ENCODE measurements at places on chromosomes 7 and 10.

- no peak for DNase-seq
These were observed 103.0 kb upstream of the ANKRD1 start for GRCh38 chr10:91023700-91024398.

GRCh38 chr10:129962872-129963640 lies 1.0 kb downstream of the EBF3 start:
- peak; percentile 7 for DNase-seq

GRCh38 chr7:128920913-128921582 lies 10.5 kb upstream of the KCP start:
- no peak for DNase-seq

- no peak for DNase-seq
These were observed 71.5 kb upstream of the ADO start for GRCh38 chr10:62732841-62733653.

DNA sequence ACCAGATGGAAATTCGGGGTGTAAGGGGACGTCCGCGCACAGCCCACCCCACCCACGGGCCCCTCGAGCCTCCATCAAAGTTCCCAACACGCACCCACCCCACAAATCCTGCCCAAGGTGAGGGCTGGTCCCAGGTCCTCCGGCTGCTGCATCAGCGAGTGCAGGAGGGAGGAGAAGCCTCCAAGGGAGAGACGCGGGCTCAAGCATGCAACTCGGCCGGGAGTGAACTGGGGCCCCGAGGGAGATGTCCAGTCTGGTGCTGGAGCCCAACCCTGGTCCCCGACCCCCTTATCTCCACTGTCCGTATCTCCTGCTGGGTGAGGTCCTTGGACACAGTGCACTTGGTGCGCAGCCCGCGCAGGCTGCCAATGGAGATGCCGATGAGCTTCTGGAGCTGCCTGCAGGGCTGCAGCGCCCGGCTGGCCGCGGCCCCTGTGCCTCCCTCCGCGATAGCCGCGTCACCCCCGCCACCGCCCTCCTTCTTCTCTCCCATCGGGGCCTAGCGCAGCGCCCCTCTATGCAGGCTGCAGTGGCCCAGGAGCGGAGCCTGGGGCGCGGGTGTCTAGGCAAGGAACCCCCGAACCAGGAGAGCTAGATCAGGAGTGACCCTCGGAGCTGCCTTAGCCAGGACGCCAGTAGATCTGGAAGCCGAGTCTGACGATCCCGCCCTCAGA lies 489.2 kb downstream of the ZNF33B start:
- no peak for DNase-seq

DNA sequence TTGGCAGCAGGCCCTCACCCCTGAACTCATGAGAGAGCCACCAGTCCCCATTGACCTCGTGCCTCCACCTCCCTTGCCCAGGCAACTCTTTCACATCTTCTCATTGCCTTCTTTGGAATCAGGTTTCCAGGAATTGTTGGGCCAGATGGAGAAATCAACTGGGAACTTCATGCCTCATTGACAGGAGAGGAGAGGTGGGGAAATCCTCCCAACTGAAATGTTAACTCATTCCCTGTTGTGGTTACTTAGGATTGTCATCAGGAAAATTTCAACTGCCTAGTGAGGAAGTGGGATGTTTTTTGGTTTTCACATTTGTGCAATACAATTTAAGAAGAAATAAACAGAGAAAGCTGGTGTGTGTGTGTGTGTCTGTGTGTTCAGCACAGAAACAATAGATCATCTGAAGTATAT lies 106.6 kb upstream of the INHBA start:
- DNase-seq: no peak

- no peak for DNase-seq
These were observed 79.7 kb downstream of the ALOX5 start for GRCh38 chr10:45453639-45454255.

DNA sequence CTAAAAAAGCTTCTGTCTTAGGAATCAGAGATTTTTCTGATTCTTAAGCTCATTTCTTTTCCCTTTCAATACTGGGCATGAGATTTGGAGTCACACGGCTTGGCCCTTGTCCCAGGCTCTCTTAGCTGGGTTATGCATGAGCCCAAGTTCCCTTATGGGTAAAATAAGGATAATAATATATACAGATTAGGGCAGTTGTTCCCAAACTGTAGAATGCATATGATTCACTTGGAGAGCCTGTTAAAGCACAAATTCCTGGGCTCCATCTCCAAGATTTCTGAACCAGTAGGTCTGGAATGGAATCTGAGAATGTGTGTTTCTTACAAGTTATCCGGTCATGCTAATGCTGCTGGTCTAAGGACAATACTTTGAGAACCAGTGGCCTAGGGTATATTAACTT lies 154.0 kb downstream of the REEP3 start:
- DNase-seq: no peak

DNA sequence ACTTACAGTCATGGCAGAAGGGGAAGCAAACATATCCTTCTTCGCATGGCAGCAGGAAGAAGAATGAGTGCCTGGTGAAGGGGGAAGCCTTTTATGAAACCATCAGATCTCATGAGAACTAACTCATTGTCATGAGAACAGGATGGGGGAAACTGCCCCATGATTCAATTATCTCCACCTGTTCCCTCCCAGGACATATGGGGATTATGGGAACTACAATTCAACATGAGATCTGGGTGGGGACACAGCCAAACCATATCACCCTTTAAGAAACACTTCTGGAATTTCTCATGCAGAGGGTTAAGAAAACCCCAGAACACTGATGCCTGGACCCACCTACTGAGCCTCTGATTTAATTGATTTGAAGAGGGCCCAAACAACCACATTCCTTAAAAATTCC lies 63.3 kb upstream of the DNAJB12 start:
- DNase-seq: no peak

GRCh38 chr10:119197921-119198320 lies 9.4 kb upstream of the GRK5 start:
- DNase-seq: no peak

GRCh38 chr7:79872176-79872575 lies 262.5 kb upstream of the GNAI1 start:
- no peak for DNase-seq

DNA sequence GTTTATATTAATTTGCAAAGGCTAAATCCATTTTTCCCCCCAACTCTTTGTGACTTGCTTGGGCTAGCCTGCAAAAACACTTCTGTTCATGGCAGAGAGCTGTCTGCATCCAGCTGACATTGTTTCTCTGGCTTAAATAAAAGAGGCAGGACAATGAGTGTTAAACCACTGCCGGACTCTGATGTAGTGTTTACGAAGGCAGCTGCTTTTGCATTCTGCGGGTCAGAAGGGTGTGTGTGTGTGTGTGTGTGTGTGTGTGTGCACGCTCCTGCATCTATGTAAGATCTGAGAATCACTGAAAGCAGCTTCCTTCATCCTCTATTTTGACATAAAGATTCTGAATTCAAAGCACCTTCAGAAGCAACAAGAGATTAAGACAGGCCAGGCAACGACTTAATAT lies 28.3 kb downstream of the NRP1 start:
- no peak for DNase-seq

- no peak for DNase-seq
These were observed 1.5 kb downstream of the ANKRD61 start for GRCh38 chr7:6032641-6033040.

DNA sequence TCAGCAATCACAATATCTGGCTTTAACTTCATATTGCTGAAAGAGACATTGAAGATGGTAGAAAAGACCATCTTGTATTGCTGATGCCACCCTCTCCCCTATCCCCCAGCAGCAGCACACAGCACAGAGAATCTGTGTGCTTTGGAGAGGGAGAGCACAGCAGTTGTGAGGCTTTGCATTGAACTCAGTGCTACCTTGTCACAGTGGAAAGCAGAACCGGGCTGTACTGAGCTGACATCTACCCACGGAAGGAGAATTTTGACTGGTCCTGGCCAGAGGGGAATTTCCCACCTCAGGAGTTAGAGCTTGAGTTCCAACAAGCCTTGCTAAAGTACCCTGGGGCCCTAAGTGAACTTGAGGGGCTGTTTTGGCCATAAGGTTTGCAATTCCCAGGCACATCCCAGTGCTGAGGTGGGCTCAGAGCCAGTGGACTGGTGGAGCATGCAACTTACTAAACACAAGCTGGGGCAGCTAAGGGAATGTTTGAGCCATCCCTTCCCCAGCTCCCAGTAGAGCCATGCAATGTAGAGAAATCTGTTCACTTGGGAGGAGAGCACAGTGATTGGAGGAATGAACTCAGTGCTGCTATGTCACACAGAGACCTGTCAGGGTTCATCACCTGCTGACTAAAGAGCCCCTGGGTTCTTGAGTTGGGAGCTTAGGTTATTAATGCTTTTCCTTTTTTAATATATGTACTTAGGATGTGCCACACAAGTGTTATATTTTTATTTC lies 62.1 kb downstream of the OR13A1 start:
- DNase-seq: no peak

DNA sequence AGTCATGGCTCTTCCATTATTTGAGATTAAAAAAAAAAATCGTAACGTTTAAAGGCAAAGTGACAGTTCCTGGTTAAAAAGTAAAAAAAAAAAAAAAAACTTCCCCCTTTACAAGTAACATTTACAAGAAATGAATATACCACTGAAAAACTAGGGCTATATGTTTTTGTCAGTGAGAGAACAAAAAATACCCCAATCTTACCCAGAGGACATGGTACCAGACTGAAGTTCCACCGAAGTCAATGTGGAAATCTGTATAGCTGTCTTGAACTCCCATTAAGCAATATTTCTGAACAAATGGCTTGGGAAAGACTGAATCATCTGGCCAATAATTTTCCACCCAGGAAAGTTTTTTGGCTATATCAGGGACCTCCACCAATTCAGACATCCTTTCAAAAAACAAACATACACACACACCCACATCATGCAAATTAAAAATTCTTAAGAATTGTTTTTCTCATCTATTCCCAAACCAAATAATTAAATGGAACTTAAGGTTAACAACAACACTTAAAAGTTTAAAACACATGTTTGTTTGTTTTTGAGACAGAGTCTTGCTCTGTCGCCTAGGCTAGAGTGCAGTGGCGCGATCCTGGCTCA lies 50.2 kb downstream of the KDM7A start:
- DNase-seq: no peak

DNA sequence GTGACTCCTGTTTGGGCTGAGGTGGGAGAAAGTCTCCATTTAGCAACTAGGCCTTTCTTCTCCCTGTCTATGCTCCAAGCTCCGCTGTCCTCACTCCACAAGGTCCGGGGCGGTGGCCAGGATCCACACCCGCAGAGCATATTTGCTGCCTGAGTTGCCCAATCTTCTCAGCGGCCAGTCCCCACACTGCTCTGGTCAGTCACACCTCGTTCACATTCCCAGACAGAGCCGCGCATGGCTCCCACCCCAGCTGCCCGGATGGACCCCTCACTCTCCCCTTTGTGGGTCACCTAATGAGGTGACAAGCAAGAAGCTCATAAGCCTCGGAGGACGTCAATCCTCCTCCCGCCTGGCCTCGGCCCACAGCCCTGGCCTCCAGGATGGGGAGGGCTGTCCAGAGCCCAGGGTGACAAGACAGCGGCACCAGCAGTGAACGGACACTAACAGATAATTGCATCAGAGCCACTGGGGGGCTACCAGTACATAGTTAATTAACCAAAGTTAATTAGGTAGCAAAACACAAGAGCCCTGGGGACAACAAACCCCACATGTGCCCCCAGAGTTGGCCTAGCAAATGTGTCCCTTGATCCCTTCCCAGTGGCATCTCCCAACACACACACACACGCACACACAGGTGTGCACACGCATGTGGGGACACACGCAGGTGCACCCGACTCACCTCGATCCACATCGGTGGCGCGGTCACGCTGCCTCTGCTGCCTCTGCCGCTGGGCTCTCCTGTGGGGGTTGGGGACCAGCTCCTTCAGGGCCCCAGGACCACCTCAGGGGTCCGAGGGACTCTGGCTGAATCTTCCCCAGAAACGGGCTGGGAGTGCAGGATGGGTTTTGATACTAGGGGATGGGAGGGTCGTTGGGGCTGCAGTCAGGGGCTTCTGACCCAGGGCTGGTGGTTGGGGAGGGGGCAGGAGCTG lies 11.8 kb downstream of the EPHA1 start:
- DNase-seq: no peak

DNA sequence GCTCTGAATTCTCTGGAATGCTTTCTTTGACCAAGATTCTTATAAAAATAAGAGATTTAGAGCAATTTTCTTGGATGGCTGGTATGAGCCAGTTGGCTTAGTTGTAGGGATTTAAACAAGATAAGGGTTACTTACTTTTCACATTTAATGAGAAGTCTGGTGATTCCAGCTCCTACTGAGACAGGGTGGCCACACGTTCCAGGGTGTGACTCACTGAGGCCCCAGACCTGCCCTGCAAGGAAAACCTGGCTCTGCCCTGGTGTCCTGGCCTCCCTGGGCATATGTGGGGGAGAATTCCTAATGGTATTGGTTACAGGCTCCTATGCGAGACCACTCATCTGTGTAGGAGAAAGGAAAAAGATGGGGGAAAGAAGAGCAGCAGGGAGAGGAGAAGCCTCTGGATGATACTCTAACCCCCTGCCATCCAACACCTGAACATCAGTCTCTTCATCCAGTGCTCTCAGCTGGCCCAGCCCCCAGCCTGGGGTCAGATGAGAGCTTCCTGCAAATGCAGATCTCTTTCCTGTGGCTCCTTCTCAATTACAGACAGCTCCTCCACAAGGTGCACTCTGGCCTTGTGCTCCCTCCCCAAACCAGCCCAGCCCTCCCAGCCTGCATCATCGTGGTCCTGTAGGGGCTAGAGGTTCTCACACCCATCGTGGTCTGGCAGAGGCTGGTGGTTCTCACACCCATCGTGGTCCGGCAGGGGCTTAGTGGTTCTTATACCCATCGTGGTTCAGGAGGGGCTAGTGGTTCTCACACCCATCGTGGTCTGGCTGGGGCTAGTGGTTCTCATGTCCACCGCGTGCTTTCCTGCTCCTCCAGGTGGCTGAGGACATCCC lies 139.9 kb downstream of the EGFR start:
- no peak for DNase-seq

GRCh38 chr7:81029511-81029910 lies 110.7 kb upstream of the SEMA3C start:
- DNase-seq: no peak

DNA sequence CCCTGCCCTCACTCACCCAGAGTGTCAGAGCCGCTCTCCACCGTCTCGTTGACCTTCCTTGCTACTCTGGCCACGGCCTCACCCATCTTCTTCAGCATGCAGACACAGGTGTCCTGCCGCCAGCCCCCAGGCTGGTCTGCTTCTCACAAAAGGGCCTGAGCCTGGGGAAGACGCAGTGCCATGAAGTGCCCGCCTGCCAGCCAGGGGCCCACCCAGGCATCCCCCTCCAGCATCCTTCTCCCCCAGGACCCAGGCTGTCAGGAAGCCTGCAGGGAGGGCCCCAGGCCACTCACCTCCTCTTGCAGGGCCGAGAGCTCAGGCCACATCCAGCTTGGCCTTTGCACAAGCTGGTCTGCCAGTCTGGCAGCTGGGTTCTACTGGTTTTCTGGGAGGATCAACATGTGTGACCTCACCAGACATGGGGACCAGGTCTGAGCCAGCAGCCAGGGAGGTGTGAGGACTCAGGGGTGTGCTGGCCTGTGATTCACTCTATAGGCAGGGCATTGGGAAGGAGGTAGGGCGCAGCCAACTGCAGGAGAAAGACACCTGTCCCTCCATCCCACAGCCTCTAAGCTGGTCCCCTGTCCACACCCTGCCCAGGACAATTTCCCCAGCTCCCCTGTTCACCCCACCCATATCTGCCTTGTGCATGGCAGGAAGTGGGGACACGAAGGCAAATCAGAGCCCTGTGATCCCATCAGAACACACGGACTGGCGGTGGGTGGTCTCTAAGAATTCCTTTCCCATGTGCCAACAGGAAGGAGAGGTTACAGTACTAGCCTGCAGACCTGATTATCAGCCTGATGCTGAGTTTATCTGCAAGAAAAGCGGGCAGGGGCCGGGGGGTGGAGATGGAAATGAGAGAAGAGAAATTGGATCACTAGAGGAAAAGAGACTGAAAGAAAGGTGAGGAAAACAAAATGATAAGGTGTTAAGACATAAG lies 5.7 kb downstream of the LRRC20 start:
- DNase-seq: no peak

GRCh38 chr10:31187607-31188210 lies 131.3 kb upstream of the ZEB1 start:
- DNase-seq: no peak

All from DMS79 (cell line).